Activated naive CD8-positive, alpha-beta T cell treated with anti-CD3 and anti-CD28 coated beads for 36 hours (primary cell): ENCODE measurements at places on chromosomes 5 and 9.
A peak's percentile ranks its signal among the peaks of the same experiment; 100 is the strongest.

DNA sequence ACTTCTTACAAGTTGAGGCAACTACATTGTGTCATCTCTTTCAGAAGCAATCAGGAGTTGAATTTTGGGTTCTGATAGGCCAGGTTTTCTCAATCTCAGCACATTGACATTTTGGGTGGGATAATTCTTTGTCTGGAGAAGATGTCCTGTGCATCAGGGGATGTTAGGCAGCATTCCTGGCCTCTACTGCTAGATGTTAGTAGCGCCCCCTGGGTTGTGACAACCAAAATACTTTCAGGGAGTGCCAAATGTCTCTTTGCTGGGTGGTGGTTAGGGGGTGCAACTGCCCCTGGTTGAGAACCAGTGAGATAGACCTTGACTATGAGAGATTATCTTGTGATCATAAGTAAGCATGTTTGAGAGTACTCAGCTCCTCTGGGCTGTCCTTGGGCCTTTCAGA, 164.3 kb upstream of the KLF9 start:
- H3K27me3 ChIP-seq, result no peaks in the 10 kb centered on the region
- no peaks in the 10 kb centered on the region for H3K36me3 ChIP-seq
- no peak for DNase-seq
- H3K27ac ChIP-seq, result no peak overlapping the region
- H3K4me3 ChIP-seq, result no peak overlapping the region

DNA sequence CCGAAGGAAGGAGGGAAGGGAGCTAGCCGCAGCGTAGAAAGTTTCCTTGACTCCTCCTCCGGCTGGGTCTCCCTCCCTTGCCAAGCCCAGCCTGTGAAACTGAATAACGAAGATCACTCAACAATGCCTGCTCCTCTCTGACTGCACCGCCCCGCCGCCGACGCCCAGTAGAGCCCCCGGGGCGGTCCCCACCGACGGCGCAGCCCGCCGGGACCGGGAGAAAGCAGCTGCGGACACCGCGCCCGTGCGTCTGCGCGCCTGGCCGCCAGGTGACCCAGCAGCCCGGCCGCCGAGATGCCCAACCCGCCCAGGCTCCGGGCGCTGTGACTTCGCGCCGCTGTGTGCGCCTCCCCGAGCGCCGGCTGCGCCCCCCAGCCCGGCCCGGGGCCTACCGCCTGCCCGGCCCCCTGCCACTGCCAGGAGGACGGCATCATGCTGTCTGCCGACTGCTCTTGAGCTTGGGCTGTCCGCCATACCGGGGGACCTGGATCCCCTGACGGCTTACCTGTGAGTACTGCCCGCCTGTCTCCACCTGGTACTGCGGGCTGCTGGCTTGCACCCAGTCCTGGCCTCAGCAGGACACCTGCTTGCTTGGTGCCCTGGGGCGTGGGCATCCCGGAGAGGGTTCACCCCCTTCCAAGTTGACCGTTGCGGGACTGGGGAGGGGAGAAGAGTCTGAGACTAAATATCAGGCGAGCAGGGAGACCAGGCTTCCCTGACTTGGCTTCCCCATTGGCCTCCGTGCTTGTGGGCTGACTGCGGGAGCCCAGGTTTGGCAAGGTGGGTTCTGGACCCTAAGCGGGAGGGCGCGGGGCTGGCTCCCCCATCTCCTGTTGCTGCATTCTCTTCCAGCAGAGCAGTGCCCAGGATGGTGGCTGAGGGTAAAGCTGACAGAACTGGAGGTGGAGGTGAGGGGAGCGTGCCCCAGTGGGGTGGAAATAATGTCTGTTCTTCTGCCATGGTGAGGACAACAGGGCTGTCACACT, 26.2 kb upstream of the SPTLC1 start:
- no peak overlapping the region for H3K27ac ChIP-seq
- peaks cover 5% of the 10 kb centered on the region for H3K4me1 ChIP-seq
- H3K4me3 ChIP-seq, result peak overlapping the region; percentile 49
- H3K27me3 ChIP-seq, result peaks cover 48% of the 10 kb centered on the region
- DNase-seq, result peak; percentile 24

DNA sequence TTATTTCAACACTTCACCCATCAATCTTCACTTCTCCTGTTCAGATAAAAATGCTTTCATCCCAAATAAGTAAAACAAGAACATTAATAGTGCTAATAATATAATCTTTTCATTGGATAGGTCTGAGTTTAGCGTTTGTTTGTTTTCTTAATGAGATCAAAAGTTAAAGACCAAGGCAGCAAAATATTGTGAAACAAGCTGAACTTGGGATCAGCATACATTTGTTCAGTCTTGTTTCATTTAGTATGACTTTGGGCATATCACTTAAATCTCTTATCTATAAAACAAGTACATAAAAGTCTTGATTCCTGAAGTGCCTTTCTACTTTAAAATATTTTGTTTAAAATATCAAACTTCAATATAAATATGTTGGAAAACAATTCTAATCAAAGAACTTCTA, 13.4 kb upstream of the SNX24 start:
- H3K4me3 ChIP-seq, result no peak overlapping the region
- no peaks in the 10 kb centered on the region for H3K4me1 ChIP-seq
- DNase-seq, result no peak
- H3K27me3 ChIP-seq, result no peaks in the 10 kb centered on the region
- no peak overlapping the region for H3K27ac ChIP-seq
- H3K36me3 ChIP-seq, result peaks cover 5% of the 10 kb centered on the region

DNA sequence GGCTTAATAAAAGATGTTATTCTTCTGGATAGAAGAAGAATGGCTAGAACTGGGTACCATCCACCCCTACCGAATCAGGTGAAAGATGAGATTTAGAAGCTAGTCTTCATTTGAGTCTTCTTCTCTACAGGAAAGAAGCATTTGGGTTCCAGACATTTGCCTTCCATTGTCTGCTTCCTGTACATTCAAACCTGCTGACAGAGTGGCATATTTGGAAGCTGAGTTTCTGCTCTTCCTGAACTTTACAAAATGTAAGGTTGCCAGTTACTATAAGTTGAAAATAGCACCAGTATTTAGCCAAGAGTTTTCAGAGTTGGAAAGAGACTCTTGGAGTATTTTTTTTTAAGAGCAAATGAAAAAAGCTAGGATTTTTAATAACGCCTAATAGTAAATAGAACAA, 525.4 kb upstream of the TLE4 start:
- no peaks in the 10 kb centered on the region for H3K4me1 ChIP-seq
- H3K4me3 ChIP-seq, result no peak overlapping the region
- no peak overlapping the region for H3K27ac ChIP-seq
- no peak for DNase-seq
- H3K27me3 ChIP-seq, result peaks cover 8% of the 10 kb centered on the region
